ENCODE measurements at places on chromosomes 3 and 15.

DNA sequence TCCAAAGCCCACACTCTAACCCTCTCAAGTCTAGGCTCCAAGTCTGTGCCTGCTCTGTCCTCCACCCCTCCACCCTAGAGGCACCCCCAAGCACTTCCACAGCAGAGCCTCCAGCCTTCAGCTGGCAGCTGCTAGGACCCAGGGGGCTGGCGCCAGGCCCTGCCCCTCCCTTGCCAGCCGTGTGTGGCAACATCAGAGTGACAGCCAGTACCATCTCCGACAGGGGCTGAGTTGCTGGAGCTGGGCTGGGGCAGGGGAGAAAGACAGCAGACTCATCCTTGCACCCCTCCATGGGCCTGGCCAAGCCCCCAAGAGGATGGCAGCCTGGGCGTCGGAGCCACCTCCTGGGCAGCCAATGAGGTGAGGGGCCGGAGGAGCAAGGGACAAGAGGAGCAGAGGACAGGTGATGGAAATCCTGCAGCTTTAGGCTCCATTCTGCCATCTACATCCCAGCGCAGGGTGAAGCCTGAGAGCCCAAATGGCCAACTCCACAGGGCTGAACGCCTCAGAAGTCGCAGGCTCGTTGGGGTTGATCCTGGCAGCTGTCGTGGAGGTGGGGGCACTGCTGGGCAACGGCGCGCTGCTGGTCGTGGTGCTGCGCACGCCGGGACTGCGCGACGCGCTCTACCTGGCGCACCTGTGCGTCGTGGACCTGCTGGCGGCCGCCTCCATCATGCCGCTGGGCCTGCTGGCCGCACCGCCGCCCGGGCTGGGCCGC is at the start of gene GPR62:
Gene GPR62, plus strand, starts transcription at position 207 of the 718 bp plus-strand sequence. Its CDS starts 272 bp downstream, at position 479.
- no peak for DNase-seq

- DNase-seq: no peak
These were observed 4.2 kb upstream of the RPL29 start for GRCh38 chr3:51999846-52000245.

- no peak for DNase-seq
These were observed 34.3 kb upstream of the PPP4R2 start for GRCh38 chr3:72962317-72962716.

- DNase-seq: no peak
These were observed 572.0 kb upstream of the TGFBR2 start for GRCh38 chr3:30034246-30034991.

DNA sequence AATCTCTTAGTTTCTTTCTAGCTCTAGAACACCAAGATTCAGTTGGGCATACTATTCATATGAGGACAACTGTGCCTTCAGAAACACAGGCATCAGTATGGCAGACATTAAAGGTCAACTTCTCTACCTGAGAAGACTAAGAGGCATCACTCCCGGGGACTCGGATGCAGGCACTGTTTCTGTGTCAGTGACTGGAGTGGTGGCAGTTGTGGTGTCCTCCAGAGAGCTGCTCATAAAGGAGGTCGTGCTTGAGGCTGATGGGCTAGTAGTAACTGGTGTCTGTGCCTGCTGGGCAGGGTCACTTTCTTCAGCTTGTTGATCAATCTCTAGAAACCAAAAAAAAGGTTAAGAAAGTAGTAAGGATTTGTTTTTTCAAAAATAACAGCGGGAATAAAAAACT is 75.2 kb downstream of the FBXL22 start:
- no peak for DNase-seq

DNA sequence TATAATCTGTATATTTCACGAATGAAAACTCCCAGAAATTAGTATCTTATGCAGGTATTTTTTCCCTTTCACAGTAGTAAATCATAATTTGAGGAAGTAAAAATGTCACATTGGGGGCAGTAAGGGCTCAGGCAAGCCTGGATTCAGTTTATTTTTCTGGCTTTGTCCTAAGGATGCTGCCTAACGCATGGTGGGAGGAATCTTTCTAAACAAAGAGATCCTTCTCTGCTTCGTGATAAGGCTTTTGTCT is 35.7 kb downstream of the DNASE1L3 start:
- peak; percentile 11 for DNase-seq

GRCh38 chr15:90291679-90292356 is 26.3 kb downstream of the NGRN start:
- DNase-seq: no peak

DNA sequence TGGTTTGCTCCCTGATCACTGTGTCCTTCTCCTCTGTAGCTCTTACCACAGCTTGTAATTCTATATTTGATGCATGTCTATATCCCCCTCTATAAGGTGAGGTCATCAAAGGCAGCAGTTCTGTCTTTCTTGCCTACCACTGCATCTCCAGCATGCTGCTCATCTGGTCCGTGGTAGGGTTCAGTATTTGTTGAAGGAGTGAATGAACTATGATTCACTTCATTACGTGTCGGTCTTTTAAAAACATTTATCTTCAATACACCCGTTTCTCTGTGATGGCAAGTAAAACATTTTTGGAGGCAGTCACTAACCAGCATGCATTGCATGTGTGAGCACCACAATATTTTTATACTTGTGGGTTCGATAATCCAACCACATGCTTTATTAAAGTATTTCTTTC is 27.6 kb downstream of the CHST14 start:
- no peak for DNase-seq

GRCh38 chr3:66037986-66038369 is 740 bp downstream of the MAGI1 start:
- no peak for DNase-seq

GRCh38 chr3:181631901-181632300 is 79.8 kb upstream of the SOX2 start:
- DNase-seq: no peak

GRCh38 chr3:188839187-188839695 is 332.5 kb upstream of the TPRG1 start:
- no peak for DNase-seq

GRCh38 chr15:91624353-91624968 is 229.0 kb upstream of the SLCO3A1 start:
- DNase-seq: no peak

DNA sequence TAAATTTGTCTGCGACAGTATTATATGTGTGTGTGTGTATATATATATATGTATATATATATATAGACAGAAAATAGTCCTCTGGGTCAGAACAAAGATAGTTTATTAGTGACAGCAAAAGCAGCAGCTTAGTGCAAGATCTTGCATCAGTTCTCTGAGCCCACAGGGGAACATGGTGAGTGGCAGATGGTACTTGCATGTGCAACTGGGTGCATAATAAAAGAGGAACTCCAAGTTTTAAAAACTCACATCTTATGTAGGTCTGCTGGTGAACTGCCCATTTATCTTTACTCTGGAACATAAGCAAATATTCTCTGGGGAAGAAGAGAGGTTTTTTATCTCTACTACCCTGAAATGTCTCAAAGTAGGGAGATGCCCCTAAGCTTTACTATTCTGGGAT is 276.4 kb downstream of the POLQ start:
- peak; percentile 81 for DNase-seq

- DNase-seq: no peak
These were observed 283.7 kb downstream of the ROBO2 start for GRCh38 chr3:77323626-77324025.

- DNase-seq: peak; percentile 12
These were observed 222.3 kb downstream of the MEIS2 start for GRCh38 chr15:36877796-36878683.

DNA sequence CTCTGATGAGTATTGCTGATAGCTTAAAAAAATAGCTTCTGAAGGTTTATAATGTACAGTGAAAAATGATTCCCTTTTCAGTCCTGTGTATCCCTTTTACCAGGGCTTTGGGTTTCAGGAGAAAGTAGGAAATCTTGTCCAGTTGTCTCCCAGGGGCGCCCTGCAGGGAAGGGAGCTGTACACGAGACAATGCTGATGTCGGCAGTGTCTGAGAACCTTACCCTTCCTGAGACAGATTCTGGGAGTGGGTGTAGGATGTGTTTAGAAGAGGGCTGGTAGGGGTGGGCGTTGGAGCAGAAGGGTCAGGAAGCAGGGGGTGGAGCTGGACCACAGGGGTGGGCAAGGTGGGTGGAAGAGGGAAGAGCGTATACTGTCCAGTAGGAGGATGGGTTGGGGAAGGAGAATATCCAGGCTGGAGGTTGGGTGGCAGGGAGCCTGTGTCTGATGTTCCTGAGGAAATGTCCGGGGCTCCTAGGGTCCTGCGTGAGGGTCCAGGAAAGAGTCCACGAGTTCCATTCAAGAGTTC is 5.6 kb downstream of the THPO start:
- DNase-seq: no peak

DNA sequence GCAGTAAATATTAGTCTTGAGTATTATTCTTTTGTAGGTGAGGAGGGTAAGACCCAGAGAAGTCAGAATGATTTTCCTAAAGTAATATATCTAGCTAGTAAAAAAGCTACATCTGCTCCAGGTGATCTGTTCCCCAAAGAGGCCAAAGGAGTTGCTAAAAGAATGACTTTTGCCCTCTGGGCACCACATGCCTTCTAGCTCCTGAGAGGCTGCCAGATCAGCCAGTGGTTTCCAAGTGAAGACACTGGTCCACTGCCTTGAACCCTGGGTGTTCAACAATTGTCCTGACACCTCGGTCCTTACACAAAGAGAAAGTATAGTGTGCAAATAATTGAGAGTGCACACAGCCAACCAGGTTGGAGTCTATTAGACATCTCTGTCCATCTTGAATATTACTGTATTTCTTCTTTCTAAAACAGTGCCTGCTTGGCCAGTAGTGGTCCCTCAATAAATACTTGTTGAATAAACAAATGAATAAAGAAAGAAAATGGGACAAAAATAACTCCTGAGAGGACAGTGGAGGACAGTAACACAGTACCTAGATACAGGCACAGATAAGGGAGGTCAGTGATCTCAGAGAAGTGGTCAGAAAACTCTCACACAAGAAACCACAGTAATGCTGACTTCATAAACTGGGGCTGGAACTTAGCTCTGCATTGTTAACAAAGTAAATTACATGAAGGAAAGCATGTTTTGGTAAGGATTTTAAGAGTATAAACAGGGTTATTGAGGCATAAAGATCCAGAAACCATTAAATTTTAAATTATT is 56.6 kb upstream of the CSTA start:
- no peak for DNase-seq

DNA sequence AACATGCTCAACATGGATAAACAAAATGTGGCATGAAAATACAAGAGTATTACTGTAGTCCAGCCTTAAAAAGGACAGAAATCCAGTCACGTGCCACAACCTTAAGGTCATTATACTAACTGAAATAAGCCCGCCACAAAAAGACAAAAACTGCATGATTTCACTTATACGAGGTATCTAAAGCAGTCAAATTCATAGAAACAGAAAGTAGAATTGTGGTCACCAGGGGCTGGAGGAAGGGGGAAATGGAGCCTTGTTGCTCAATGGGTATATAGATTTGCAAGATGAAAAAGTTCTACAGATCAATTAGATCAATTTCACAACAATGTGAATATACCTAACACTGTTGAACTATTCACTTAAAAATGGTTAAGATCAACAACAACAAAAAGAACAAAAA is 7.4 kb downstream of the GLB1 start:
- DNase-seq: peak; percentile 14

DNA sequence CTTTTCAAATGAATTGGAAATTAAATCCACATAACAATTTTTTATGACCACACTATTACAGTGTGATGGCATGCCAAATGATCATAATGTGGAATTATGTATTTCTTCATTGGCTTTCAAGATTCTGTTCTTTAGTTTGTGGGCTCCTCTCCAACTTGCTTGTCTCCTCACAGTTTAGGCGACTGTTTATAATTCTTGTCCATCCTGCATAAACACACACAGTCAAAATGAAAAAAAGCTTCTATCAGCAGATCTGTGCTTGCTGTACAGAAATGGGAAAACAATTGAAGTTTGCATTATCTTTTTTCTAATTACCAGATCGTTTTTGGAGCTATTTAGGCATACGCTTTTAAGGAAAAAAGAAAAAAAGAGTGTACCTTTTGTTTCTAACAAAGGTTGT is 37.0 kb downstream of the OPA1 start:
- no peak for DNase-seq

GRCh38 chr15:94297558-94297957 is 66.2 kb downstream of the MCTP2 start:
- peak; percentile 62 for DNase-seq

GRCh38 chr15:77864211-77865105 is 213.1 kb downstream of the TBC1D2B start:
- no peak for DNase-seq

DNA sequence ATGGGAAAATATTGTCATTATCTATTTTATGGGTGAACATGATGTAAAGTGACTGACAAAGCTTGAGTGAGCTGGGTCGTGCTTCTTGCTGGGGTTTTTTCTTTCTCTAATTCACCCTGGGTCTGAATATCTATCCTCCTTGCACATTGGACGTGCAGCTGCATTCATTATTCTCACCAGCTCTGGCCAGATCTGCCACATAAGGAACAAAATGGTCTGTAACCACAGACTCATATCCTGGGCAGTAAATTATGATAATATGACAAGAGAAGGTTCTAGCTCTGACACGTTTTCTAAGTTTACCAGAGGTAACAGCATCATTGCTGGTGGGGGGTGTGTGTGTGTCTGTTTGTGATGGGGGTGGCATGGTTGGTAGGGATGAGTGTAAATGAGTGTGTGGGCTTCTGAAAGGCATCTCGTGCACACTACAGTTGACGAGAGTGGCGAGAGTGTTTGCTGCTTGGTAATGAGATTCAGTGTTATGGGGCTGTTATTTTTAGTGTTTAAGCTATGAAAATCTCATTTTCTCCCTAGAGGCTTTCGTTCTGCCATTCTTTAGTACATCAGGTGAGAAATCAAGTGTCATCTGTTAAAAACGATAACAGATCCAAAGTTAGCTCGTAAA is 418.4 kb downstream of the PDCD6IP start:
- DNase-seq: no peak

DNA sequence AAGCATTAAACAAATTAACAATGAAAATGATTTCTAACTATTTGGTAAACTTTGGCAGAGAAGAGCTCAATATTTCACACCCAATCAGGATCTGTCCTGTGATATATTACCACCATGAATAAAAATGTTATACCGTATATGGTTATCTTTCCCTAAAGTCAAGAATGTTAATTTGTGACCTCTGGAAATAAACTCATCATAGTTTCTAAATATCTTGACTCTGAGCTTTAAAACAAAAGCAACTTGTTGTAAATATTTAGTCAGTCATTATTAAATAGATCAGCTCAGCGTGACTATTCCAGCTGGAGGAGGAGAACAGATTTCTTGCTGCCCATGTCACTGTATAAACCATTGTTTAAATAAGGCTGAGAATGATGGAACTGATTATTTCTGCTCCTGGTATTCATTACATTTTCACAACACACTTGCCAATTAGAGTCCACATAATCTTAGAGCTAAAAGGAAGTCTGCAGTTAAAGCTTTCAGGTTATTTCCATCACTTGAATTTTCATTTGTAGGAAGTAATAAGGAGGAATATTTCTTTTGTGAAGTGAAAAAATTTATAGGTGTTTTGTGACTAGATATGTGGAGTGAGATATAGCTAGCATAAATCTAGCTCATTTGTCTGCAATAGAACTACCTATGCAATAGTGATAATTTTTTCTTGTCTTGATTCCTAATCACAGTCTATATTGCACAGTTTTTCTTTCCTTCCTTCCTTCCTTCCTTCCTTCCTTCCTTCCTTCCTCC is 106.5 kb upstream of the P2RY1 start:
- no peak for DNase-seq
